ENCODE measurements at places on chromosomes 2 and 18.

DNA sequence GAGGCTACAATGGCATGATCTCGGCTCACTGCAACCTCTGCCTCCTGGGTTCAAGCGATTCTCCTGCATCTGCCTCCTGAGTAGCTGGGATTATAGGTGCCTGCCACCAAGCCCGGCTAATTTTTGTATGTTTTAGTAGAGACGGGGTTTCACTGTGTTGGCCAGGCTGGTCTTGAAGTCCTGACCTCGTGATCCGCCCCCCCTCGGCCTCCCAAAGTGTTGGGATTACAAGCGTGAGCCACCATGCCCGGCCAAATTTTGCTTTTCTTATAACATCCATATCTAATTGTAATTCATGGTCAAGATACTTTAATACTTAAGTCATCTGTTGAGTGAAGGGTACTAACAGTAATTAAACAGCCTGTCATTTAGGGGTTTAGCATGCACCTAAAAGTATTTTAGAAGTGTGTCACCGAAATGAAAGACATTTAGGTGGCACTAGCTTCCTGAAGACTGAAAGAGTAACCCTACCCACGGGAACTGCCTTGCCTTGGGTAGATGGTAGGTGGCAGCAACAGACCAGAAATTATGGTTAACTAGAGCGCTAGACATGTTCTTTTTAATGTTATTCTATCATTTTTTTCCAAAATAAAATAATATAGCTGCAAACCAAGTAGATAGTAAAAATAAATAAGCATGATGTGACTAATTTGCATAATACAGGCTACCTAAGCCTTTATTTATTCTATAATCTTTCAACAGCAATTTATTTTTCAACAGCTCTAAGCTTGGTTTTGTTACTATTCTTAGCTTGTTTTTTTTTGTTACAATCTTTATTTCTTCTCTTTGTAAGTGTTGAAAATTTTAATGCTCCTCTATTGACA, 8.6 kb upstream of the ACYP2 start:
- no peak for DNase-seq

- no peak for DNase-seq
Measured at GRCh38 chr2:131105950-131106801, 1.0 kb downstream of the PLEKHB2 start.

- DNase-seq: no peak
Measured at GRCh38 chr18:76894566-76895346, 72.4 kb downstream of the ZNF236 start.

- DNase-seq: no peak
Measured at GRCh38 chr2:23803965-23804542, 122.9 kb downstream of the ATAD2B start.

DNA sequence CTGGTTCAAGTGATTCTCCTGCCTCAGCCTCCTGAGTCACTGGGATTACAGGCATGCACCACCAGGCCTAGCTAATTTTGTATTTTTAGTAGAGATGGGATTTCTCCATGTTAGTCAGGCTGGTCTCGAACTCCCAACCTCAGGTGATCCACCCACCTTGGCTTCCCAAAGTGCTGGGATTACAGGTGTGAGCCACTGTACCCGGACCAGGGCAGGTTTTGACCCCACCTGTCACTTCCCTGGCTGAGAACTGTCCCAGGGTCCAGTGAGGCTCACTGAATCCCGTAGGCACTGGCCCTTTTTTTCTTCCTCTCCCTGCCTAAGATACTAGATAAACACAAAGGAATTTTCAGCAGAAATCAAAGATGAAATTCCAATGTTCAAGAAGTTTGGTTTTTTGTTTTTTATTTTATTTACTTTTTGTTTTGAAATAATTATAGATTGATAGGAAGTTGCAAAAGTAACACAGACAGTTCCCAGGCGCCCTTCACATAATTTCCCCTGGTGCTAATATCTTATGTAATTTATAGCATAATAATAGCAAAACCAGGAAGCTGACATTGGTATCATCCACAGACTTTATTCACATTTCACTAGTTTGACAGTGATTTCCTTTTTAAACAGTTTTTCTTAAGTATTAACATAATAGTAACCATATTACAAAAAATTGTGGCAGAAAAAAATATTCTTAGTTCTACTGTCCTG, 52.4 kb upstream of the B3GNT7 start:
- DNase-seq: no peak

Measured in stimulated activated CD8-positive, alpha-beta memory T cell treated with anti-CD3 and anti-CD28 coated beads, Interleukin-4, amount 100 ng/mL, for 4 hours (primary cell).